ENCODE measurements at places on chromosomes 5 and 9. TPM values are rescaled to one million over a fixed set of nuclear protein-coding genes. Genes with fewer than 3 reads are reported as not detected.

GRCh38 chr5:66284588-66285342, 140.7 kb downstream of the SREK1 start:
- DNase-seq: no peak

- no peak for DNase-seq
Measured at GRCh38 chr5:10034001-10034400, 215.7 kb downstream of the ATPSCKMT start.

DNA sequence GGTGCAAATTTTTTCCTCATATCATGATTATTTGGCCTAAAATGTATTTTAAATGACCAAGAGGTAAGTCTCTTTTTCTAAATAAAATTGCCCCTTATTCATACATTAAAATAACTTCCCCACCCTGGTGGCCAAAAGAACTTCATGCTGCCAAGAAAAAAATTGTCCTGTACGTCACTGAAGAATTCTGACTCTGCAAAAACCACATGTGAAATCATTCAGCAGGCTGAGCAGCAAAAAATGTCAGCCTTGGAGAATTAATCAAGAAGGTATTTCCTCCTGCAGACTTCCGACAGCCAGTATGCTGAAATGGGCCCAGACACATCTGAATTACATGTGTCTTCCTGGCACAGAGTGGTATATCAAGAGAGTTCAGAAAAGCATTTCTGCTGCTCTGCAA, 94.6 kb upstream of the HMHB1 start:
- DNase-seq: no peak

GRCh38 chr5:56558131-56558745, 257.1 kb upstream of the MAP3K1 start:
- no peak for DNase-seq

- DNase-seq: no peak
Measured at GRCh38 chr5:14168144-14168792, 25.1 kb downstream of the TRIO start.

DNA sequence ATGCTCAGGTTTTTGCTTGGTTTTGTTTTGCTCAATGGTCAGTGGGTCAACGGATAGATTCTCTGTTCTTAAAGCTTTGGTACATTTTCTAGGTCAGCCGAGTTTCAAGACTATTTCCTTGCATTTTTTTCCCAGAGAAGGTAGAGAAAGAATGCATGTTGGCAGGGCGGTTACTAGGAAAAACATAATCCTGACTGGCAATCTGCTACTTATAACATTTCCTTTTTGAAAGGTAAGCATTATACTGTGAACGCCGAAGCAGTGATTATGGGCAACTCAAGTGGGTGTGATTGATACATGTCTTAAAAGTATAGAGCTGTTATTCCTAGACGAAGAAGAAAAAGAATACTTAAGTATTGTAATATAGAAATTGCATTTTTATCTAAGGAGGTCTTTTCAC, 273.2 kb downstream of the MAST4 start:
- DNase-seq: no peak

- no peak for DNase-seq
Measured at GRCh38 chr9:33676746-33677505, 118.4 kb upstream of the PRSS3 start.

DNA sequence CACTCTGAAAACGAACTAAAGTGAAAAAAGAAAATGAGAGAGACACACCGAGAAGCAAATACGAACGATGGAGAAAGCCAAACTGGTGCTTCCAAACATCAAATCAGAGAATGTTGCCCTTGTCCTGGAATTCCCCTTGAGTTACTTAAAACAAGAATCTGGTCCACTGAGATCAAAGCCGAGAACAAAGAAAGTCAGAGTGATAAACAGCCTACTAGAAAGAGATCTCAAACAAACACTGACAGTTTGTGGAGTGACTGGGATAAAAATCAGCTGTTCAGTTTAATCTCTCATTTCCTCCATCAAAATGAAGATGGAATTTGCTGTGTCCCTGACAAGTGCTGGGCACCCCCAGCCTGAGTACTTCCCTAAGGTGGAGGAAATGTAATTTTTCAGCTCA, 582.6 kb downstream of the NR2F1-AS1 start:
- DNase-seq: no peak

DNA sequence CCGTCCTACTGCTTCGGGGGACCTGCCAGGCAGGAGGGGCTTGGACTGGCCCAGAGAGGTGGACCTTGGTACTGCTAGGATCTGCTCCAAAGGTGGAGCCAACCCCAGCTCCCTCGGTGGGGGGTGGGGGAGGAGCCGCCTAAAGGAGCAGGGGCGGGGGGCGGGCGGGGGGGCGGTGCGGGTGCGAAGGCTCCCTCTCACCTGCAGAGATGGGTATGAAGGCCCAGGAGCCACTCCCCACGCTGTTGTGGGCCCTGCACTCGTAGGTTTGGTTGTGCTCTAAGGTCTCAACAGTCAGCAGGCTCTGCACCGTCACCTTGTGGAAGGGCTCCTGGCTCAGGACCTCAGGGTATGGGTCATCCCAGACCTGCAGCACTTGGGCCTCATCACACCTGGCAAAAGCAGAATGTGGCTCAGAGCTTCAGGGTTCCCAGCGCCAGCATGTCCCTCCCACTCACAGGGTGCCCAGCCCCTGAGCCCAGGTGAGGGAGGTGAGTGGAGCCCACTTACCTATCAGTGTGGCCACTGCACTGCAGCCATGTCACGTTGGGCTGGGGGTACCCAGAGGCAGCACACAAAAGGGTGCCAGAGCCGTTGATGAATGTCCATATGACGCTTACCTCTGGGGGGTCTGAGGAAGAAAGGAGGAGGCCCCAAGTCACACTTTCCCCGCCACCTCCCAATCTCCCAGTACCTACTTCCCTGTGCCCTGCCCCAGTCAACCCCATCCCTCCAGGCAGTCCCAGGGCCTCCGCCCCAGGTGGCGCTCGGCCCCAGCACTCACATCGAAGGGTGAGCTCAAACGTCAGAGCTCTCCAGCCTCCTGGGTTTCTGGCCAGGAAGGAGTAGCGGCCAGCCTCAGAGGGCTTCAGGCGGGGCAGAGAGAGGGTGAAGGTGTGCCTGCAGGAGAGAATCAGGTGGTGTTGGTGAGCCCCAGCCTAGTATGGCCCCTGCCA, 16.4 kb downstream of the CSF1R start:
- no peak for DNase-seq

DNA sequence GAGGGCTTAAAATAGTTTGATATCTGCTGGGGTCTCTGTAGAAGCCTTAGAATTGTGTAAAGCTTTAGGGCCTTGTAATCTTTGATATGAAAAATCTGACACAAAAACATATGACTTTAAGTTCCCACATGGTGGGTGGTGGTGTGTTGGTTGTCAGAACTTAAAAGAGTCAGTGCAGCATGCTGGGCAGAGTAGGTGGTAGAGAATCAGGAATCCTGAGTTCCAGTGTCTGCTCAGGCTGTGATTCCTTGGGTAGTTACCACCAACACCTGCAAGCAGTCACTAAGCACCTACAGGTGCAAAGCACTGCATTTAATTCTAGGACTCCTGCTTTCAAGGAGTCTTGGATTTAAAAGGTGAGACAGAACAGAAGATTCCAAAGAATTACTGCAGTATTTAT, 144.6 kb downstream of the ACER2 start:
- no peak for DNase-seq

DNA sequence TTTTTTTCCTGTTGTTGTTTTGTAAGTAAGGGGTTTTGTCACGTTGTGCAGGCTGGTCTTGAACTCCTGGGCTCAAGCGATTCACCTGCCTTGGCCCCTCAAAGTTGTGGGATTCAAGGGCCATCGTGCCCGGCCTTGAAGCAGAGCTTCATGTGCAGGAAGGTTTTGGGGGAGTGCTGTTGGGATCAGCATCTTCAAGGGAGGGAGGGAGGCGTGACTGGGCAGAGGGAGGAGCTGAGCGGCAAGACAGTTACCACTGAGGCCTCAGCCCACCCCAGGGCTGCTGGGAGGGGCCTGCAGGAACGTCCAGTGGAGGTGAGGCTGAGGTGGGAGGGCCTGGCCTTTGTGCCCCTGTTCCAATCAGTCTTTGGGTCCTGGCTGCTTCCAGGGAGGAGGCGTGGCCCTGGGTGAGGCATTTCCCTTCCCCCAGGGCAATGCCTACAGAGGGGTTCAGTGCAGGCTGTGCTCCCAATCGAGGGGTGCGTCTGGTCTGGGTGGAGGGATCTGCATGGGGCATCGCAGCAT, 21.4 kb downstream of the OR2V1 start:
- DNase-seq: no peak

DNA sequence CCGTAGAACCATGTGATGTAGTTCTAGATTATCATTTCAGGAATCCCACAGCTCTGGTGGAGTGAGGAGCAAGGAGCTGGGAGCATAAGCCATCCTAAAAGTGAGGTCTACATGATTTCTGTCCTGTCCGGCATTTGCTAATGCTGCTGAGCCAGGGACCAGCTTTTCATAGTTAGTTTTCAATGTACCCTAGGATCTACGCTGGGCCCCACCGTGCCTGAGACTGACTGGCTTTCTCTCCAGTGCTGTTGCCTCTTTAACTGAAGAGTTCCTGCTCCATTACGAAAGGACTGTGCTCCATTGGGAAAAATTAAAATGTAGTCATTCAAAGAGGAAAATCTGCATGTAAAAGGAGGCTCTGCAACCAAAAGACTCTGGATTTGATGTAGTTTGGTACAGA, 634.8 kb downstream of the DMRTA1 start:
- DNase-seq: no peak

- DNase-seq: no peak
Measured at GRCh38 chr9:120946259-120946658, 19.7 kb upstream of the TRAF1 start.

DNA sequence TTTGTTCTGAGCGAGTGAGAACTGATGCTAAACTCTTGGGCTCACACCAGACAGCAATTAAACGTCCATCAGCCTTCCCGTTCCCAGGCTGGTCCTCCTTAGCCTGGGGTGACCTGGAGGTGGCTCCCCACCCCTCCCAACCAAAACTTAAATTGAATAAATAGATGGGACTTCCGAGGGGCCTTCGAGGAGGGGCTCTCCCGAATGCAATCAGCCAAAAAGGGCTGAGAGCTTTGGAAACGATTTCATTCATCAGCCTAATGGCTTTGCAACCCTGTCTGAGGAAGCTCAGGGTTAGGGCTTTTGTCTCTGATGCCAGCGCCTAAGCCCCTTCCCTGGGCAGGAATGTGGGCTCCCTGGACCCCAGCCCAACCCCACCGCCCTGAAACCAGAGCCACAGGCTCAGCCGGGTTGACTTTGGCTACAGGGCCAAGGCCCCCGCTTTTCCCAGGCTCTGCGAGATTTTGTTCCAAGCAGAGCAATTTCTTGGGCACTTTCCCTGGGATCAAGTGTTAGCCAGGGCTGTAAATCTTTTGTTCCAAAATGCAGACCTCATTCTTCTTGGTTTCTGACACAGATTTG, 29.2 kb downstream of the LHX3 start:
- no peak for DNase-seq

GRCh38 chr9:78486661-78487060, 189.7 kb downstream of the PSAT1 start:
- DNase-seq: no peak

DNA sequence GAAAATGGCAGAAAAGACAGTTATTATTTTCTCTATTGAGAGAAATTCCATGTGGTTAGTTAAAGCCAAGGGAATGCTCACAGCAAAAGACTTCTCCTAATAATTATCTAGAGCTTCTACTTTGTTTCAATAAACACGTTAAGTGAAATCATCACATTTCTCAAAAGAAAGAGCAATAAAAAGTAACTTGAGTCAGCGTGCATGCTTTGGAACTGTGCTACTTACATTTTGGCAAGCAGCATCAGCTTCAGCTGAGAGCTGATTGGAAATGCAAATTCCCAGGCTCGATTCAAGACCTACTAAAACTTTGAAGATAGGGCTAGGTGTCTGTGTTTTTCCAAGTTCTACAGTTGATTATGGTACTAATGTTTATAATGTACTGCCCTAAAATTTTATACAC, 132.1 kb downstream of the CDH18 start:
- no peak for DNase-seq

DNA sequence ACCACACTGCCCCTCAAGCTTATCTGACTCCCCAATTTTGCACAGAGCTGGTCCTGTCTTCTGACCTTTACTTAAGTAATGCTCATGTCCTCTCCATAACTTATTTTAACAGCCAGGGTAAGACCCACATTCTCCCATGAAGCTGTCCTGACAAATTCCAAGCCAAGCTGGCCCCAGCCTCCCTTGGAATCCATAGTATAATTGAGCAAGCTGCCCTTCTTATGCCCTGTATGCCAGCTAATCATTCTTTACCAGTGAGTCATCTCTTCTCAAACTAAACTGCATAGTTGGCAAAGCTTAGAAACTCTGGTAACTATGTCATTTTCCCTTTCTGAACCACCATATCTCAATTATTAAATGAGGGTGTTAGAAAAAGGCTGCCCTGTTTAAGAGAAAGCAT, 92.4 kb downstream of the NFIB start:
- no peak for DNase-seq

GRCh38 chr5:94691291-94691690, 72.8 kb downstream of the SLF1 start:
- DNase-seq: no peak

- DNase-seq: no peak
Measured at GRCh38 chr5:97131139-97131710, 11.2 kb downstream of the LIX1 start.

DNA sequence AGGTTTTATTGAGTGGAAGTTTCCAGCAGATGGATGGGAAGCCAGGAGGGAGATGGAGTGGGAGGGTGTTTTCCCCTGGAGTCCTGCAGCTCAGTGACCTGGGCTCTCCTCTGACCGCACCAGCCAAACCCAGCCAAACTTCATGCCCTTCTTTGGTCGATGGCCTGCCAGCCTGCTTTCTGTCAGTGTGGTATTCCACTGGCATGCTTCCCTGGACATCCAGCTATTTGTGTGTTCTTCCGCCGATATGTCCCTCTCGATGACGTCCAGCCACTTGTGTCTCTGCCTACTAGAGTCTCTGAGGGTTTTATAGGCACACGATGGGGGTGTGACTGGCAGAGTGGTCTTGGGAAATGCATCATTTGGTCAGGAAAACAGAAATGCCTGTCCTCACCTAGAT, 33.8 kb downstream of the GPBP1 start:
- DNase-seq: no peak

The HAPLN1 gene
- not detected for total RNA-seq

The ASTN2 gene
- total RNA-seq: 2.5 TPM

The LCN2 gene
- total RNA-seq: not detected

The LHX6 gene
- 4.5 TPM for total RNA-seq

The MARCOL gene
- not detected for total RNA-seq

The SPINK5 gene
- 1.8 TPM for total RNA-seq

The GFI1B gene
- total RNA-seq: not detected

The SLC6A7 gene
- total RNA-seq: not detected

The CCDC171 gene
- total RNA-seq: 1.6 TPM

The AKNA gene
- total RNA-seq: 4.3 TPM

The TAF1L gene
- not detected for total RNA-seq
